ENCODE measurements at places on chromosomes 13 and 19. TPM values are rescaled to one million over a fixed set of nuclear protein-coding genes. Genes with fewer than 3 reads are reported as not detected.

DNA sequence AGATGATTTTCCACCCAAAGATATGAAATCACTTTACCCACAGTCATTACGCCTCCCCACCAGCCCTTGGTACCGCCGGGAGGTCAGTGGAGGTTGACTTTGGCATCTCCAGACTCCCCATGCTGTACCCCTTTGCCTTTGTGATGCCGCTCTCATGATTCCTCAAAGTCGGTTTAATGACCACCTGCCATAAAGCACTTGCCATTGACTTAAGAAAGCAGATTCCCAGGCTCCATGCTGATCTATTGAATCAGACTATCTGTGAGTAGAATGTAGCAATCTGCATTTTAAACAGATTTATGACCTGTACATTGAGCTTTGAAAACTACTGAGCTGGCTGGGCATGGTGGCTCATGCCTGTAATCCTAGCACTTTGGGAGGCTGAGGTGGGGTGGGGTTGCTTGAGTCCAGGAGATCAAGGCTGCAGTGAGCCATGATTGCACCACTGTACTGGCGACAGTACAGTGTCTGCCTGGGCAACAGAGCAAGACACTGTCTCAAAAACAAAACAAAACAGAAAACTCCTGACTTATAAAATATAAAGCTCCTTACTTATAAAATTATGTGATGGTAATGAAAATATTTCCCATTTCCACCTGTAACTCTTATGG lies 235.2 kb downstream of the KLF5 start:
- no peak for DNase-seq

DNA sequence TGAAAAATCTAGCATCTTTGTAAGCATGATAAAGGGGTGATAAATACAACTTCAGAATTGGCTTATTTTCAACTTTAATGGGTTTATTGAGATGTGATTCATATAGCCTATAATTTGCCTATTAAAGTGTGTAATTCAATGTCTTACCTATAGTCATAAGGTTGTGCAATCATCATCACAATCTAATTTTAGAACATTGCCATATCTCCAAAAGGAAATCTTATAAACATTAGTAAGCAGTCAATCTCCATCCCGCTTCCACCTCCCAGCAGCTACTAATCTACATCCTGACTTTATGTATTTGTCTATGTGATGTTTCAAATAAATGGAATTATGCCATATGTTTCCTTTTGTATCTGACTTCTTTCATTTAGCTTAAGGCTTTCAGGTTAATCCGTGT lies 145.2 kb upstream of the KLHL1 start:
- DNase-seq: no peak

DNA sequence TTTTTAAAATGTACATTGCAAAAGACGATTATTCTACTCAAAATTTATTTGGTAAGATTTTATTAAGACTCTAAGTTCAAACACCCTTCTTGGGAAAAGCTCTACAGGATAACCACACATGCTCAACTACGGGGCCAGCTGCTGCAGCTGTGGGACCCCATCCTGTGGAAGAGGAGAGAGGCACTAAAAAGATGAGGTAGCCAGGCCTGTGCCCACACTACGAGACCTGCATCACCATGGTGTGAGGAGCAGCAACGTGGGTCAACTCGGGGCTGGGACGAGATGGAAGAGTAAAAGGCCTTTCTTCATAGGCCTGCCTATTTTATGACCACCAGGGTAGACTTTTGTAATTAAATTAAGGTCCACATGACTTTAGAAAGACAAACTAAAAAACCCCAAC lies 4.6 kb upstream of the CCNP start:
- no peak for DNase-seq

- DNase-seq: no peak
Observed at GRCh38 chr19:47643281-47643680, 34.3 kb downstream of the BICRA start.

Gene FCGBP
- total RNA-seq: 529 TPM

GRCh38 chr19:4575267-4576015 lies 16.0 kb upstream of the SEMA6B start:
- DNase-seq: no peak

DNA sequence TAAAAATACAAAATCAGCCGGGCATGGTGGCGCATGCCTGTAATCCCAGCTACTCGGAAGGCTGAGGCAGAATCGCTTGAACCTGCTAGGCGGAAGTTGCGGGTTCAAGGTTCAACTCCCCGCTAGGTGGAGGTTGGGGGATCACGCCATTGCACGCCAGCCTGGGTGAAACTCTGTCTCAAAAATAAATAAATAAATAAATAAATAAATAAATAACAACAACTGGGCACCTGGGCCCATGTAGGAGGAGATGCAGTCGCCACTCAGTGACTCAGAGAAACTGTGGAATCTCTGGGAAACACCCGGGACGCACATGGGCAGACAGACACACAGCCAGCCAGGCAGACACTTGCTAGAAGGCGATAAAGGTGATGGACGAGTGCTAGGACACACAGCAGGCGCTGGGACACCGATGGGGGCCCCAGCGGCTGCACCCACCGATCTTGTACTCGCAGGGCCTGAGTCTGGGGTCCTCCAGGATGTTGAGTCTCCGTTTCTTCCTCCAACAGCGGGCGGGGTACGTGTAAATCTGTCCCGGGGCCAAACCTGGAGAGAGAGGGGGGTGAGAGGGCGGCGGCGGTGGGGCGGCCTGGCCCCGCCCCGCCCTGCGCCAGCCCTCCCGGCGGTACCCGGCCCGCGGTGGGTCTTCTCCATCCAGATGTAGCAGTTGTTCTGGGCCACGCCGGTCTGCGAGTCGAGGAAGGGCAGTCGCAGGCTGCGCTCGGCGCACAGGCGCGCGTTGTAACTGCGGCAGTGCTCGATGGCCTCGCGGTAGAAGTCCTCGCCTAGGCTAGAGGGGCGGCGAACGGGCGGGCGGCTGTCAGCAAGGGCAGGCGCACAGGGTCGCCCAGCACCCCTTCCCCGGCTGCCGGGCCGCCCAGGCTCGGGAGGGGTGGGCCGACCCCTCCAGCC lies 1.8 kb downstream of the DPF1 start:
- DNase-seq: no peak

Gene CCDC194
- total RNA-seq: not detected

Gene LILRB3
- 74.7 TPM for total RNA-seq

DNA sequence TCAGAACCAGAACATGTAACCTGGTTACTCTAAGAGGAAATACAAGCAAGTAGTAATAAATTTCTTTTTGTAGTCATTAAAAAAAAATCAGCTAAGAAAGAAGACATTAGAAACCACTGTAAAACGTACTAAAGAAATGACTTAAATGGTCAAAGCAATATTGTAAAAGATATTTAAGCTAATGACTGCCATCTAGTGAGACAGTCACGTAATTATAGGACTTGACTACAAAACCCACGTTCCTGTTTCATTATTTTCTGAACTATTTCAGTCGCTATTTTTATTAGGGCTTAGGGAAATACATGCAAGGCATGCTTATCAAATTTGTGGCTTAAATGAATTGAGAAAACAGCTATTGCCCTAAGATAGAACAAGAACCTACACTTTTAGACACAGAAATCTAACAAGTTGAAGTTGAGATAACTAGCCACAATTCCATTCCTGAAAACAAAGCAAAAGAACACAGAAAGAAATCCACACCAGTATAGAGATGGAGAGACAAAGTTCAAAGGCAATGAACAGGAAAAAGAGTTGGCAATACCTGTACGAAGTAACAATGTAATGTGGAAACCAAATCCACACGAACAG lies 17.9 kb downstream of the ALG5 start:
- DNase-seq: no peak

GRCh38 chr13:94419304-94419924 lies 60.1 kb downstream of the DCT start:
- no peak for DNase-seq

Gene SIGLECL1
- not detected for total RNA-seq

Gene KIR2DL4
- not detected for total RNA-seq
